Femur (tissue), 1 donor: ENCODE measurements at places on chromosomes 3 and 15.

- DNase-seq, result no peak
These were observed 130.1 kb downstream of the RTP4 start for GRCh38 chr3:187498211-187498724.

- DNase-seq, result no peak
These were observed 151.0 kb upstream of the MLF1 start for GRCh38 chr3:158419820-158420653.

- DNase-seq, result no peak
These were observed 77.2 kb downstream of the SCN10A start for GRCh38 chr3:38738630-38739395.

- DNase-seq, result no peak
These were observed 85.5 kb downstream of the CD200R1L start for GRCh38 chr3:112761062-112761638.

GRCh38 chr3:65830948-65831732 is 207.6 kb downstream of the MAGI1 start:
- no peak for DNase-seq

- DNase-seq, result no peak
These were observed 20.0 kb downstream of the ATRIP start for GRCh38 chr3:48466386-48467109.

DNA sequence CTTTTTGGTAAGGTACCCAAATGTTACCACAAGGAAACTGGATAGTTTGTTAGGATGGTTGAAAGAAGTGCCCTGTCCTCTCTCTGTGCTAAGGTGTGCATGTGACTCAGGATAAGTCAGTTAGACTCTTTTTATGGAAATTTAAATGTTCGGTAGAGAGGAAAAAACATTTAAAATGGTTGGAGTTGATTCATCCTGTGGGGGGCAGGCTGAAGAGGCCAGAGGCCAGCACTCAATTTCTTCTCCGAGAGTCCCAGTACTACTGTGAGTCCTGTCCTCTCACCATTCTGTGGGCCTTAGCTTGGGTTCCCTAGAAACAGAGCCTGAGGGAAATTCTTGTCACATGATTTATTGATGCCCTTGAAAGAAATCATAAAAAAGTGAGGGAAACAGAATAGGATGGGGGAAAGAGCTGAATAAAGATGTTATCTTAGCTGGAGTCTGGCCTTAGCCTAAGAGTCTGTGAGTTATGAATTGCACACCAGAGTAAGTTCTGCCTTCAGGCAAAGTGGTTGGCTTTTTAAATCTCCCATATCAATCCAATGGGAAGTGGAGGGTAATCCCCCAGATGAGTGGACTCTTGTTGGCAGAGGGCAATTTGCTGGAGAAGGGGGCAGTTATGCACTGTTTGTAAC is 106.5 kb upstream of the GALNT15 start:
- no peak for DNase-seq

DNA sequence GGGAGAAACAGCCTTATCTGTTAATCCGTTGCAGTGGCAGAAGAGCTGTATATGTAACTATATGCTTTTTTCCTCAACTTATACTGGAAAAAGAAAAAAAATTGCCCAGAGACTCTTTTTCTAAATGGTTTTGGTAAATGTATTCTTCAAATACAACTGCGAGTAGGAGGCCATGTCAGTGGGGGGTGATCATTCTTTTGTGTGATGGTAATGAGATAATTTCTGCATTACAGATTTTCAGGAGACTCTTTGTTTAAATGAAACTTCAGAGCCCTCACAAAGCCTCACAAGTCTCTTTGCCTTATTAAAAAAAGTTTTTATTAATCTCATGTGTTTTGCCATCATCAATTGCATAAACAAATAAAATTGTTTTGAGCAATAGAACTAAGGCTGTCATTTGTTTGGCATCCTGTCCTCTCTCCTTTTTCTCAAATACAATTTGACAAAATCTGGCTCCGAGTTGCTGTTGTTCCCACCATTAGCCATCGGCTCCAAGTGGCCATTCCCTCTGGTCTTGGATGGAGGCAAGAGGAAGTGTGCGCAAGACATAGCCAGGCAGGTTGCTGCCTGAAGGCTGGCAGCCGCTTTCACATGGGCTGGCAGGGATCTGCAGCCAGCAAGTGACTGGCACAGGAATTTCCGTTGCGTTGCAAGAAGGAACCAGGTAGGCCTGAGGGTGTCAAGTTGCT is 116.7 kb downstream of the FNDC3B start:
- peak; percentile 58 for DNase-seq
